H1 (cell line): ENCODE measurements at places on chromosomes 12 and 14.

- DNase-seq = no peak
Measured at GRCh38 chr14:66709291-66709690, 201.3 kb downstream of the GPHN start.

DNA sequence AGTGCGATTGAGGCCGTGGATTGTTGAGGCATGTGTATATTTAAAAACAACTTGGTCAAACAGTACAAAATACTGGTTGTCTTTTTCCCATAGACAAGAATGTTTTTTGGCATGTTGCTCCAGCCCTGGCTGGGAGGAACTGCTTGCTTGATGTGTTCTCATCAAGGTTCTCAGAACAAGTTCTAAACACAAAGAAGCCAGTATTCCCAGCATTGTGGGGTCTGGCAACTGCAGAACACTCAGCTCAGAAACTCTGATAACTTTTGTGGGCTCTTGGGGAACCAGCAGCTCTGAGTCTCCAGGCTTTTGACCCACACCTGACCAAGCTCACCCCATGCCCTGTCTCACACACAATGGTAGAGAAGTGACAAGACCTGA, 27.1 kb upstream of the DICER1 start:
- DNase-seq = no peak

DNA sequence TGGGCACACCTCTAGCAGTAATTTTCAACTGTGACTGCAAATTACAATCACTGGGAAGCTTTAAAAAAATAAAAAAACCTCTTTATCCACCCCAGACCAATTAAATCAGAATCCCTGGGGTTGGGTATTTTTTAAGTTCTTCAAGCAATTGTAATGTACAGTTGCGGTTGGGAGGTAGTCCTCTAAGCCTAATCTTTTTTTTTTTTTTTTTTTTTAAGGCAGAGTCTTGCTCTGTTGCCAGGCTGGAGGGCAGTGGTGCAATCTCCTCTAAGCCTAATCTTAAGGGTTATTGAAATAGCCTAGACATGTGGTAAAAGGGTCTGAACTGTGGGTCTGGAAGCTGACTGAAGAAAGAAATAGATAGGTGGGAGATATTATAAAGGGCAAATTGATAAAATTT, 230.5 kb downstream of the AKAP6 start:
- no peak for DNase-seq

DNA sequence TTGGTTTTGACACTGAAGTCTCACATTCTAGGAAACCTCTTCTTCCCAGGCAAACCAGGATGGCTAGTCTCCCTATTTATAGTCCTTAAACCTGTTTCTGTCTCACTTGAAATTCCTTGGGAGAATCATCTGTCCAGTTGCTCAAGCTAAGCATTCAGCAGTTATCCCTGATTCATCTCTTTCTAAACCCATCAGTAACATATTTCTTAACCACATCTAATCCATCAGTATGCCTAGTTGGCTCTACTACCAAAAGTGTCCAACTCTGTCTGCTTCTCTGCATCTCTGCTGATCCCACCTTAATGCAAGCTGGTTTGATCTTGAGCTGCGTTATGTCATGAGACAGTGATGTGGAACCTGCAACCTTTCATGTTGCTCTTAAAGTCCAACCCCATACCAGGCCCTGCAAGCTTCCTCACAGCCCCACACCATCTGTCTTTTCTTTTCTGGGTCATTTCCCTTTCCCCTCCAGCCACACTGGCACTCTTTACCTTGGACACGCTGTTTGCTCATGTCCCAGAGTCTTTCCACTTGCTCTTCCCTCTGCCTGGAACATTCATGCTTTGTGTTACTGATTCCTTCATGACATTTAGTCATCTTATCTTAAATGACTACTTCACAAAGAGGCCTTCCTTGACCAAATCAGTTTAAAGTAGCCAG, 380.8 kb upstream of the RGS6 start:
- no peak for DNase-seq

- no peak for DNase-seq
Measured at GRCh38 chr12:19946550-19946949, 421.8 kb upstream of the PDE3A start.

DNA sequence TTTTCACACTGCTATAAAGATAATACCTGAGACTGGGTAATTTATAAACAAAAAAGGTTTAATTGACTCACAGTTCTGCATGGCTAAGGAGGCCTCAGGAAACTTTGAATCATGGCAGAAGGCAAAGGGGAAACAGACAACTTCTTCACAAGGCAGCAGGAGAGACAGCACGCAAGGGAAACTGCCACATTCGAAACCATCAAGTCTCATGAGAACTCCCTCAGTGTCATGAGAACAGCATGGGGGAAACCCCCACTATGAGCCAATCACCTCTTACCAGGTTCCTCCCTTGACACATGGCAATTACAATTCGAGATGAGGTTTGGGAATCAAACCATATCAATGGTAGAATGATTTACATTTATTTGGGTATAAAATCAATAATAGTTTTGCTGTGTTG, 558.5 kb downstream of the TMTC2 start:
- no peak for DNase-seq
